ENCODE measurements at places on chromosomes 13 and 19. TPM values are rescaled to one million over a fixed set of nuclear protein-coding genes. Genes with fewer than 3 reads are reported as not detected.
A peak's percentile ranks its signal among the peaks of the same experiment; 100 is the strongest.

DNA sequence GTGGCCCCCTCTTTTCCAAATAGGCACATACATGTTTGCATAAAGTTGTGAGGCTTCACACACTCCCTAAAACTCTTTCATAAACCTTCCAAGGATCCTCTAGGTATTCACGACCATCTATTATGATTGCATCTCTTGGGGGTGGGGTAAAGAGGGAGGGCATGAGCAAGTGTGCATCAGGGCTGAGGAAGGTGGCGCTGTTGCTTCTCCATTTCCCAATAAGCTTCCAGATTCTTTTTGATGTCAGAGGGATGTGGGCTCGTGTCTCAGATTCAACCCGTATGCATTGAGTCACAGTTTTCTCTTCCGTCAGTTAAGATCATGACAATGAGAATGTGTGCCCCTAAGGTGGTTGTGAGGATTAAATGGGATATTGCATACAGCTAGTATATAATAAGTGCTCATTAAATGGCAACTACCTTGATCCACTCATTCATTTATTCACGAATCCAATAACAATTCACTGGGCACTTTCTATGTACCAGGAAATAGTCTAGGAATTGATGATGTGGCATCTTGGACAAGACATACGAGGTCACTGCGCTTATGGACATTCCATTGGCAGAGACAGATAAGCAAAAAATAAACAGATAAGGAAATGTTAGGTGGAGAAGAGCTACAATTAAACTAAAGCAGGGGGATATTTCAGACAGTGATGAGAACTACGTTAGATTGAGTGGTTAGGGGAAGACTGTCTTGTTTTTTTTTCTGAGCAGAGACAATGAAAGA lies 10.3 kb downstream of the CYP2B6 start:
- DNase-seq, result no peak

DNA sequence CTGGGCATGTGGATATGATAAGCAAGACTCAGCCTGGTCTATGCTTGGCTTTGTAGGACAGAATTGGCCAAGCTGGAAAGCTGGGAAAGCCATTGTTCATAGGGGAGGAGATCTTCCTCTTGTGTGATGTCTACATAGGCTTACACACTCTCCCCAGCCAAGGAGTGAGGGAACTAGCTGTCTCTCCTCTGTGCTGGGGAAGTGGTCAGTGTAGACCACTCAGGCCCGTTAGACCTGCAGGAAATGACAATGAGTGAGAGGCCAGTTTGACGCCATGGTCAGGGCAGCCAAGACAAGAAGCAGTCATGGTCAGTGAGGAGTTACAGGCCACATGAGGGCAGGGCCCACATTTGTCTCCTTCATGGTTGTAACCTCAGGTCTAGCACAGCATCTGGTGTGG lies 159.1 kb upstream of the KL start:
- DNase-seq, result no peak

- no peak for DNase-seq
These were observed 17.3 kb downstream of the ZFR2 start for GRCh38 chr19:3851254-3852176.

GRCh38 chr19:16661480-16662034 lies 618 bp downstream of the TMEM38A start:
- DNase-seq, result no peak

DNA sequence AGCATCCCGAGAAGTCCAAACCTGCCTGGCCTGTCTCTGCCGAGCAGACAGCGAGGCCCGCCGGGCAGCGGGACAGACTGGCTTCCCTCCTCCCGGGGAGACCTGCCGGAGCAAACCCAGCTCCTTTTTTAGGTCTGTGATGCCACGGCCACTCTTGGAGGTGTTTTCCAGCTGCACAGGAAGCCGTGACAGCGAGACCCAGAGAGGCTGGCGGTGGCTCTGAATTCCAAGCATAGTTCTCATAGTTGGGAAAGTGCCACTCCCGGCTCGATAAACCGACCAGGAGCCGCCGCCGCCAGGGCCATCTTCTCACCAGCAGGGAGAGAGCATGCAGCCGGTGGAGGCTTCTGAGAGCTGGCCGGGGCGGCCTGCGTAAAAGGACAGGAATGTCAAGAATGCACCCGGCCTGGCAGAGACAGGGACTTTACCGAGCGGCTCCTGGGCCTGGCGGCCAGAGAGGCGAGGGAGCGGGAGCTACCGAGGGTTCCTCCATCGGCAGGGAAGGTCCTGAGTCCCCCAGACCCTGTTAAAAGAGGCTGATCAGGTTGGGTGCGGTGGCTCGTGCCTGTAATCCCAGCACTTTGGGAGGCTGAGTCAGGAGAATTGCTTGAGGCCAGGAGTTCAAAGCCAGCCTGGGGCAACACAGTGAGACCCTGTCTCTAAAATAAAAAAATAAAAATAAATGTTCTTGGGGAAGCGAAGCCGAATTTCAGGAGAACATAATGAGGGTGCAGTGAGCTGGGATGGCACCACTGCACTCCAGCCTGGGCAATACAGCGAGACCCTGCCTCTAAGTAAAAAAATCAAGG lies 64.9 kb downstream of the GADD45B start:
- peak; percentile 97 for DNase-seq

- no peak for DNase-seq
These were observed 11.6 kb downstream of the KLK4 start for GRCh38 chr19:50899569-50899968.

GRCh38 chr19:16095071-16095571 lies 16.6 kb upstream of the RAB8A start:
- DNase-seq, result no peak

- DNase-seq, result no peak
These were observed 6.3 kb upstream of the ZNF358 start for GRCh38 chr19:7509625-7510024.

DNA sequence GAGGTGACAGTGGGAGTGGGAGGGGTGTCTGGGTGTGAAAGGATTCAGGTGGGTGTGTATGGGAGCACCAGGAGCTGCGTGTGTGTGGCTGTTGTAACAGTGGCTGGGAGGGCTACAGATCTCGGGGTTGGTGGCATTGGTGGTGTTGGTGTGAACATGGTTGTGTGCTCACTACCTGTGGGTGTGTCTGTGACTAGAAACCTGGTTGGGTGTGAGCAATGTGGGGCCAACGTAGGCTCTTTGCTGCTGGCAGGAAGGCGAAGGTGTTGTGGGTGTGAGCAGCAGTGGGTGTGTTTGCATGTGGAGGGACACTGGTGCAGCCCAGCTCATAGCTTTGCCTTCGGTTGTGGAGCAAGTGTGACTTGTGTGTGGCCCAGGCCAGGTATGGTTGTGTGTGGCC lies 3.7 kb upstream of the NR2C2AP start:
- no peak for DNase-seq

Gene KCNN4
- 0.51 TPM for total RNA-seq

Gene ZNF284
- 2.4 TPM for total RNA-seq

DNA sequence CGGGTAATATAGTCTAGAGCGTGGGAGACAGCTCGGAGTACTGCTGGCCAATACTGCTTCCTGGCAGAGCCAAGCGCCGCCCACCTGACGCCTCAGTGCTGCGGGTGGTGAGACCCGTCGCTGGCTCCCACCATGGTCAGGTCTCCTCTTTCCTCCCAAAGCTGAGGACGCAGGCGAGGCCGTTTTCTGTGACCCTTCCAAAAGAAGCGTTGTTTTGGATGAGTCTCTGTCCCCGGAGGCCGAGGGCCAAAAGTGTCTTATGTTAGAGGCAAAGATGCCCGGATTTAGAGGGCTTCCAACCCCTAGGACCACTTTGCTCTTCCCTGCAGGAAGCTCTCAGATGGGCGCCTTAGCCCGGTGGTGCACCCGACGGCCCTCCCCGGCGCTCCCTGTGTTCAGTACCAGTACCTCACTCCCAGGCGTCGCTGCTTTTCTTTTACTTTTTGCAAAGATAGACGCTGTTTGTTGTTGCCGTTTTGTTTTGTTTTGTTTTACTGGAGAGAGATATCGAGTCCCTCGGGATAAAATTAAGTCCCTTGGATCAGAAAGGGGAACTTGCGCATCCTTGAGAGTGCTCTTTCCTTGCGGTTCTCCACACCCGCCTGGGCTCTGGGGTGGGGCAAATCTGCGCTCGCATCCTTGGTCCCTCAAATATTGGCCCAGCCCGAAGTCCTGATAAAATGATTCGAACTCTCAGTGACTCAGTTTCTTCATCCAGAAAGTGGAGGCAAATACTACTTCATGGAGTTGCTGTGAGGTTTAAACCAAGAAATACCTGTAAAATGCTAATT lies 7.0 kb downstream of the PDX1 start:
- no peak for DNase-seq

DNA sequence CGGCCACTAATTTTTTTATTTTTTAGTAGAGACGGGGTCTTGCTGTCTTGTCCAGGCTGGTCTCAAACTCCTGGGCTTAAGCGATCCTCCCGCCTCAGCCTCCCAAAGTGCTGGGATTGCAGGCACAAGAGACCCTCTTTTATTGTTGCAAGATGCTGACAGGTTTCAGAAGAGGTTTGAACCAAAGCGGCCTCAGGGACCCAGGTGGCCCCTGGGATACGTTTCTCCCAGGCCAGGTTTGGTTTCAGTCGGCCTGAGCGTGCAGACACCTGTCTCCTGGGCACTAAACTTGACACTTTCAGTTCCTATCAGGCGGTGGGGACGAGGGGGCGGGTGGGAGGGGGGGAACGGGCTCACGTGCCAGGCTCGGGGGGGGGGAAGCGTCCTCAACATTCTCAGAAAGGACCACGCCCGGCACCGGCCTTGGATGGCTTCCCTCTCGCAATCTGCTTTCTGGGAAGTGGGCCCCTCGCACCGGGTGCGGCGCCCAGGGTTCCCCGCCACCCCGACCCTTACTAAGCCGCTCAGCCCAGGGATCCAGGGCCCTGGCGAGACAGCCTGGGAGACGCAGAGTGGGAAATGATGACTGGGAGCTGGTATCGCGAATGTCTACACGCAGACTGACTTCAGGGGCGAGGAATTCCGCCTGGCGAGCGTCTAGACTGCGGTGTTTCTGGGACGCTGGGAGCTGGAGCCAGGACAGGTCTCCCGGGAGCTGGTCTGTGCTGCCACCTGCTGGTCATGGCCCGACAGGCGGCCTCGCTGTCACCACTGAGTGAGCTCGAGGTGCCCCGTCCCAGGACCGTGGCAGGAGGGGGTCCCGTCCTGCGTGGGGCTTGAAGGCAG lies 91.6 kb downstream of the GNG7 start:
- DNase-seq, result peak; percentile 64

GRCh38 chr13:38804536-38804935 lies 117.7 kb downstream of the FREM2 start:
- DNase-seq, result no peak

DNA sequence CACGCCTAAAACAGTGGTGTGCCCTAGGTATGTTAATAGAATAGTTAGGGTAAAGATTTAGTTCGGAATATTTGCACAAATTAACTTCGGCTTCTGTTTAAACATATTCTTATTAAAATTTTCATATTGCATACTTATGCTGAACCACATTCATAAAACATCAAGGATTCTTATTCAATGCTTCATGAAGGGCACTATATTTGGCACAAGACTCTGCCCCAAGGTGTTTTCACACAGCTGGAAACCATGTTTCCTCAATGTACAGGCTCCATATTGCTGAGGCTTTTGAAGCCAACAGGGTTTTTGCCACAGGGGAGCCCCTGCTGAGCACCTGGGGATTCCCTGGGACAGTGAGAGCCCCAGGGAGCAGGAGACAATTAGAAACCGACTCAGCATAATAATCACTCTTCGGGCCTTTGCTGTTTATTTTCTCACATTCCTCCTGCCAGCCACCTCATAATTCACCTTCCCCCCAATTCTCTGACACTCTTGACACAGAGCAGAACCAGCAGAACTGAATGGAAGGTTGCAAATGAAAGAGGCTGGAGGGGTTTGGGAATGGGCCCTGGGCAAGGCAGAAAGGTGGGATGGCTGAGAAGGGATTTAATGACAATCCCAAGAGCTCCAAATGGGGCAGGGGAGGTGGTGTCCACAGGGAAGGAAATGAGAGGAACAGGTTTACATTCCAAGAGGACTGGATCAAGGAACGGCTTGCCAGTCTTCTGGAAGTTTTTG lies 72.3 kb upstream of the POMP start:
- DNase-seq, result no peak

Measured in dermis microvascular lymphatic vessel endothelial cell (primary cell).